AG20443 (cell line): ENCODE measurements at places on chromosomes 12 and 14.

DNA sequence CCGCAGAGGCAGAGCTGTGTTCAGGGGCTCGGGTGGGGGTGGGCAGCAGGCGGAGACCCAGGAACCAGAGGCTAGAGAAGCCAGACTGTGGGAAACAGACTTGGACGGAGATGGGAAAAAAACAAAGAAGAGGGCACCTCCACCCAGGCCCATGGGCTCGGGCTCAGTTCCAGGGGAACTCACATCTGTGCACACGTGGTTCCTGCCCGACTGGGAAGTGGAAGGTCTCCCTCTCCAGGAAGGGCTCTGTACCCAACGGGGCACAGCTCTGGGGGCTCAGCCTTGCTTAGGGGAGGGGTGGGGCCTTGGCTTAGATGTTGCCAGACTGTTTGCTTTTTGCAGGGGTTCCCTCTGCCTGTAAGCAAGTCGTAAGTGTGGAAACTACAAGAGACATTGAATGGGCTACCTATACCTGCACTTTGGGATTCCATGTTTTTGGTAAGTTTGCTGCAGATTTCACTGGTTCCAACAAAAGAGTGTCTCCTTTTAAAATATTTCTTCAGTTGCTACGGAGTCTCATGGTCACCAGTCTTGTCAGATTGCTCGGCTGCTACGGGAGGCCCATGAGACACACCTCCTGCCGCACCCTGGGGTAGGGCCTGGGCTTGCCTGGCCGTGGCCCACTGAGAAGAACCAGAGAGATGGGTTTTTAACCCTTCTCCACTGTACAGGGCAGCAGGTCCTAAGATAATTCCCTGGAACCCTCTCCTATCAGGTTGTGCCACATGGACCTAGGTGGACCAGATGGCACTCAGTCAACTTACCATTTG is 127.6 kb upstream of the EVL start:
- DNase-seq: no peak

GRCh38 chr12:106039242-106039641 is 99.5 kb downstream of the NUAK1 start:
- DNase-seq: no peak

DNA sequence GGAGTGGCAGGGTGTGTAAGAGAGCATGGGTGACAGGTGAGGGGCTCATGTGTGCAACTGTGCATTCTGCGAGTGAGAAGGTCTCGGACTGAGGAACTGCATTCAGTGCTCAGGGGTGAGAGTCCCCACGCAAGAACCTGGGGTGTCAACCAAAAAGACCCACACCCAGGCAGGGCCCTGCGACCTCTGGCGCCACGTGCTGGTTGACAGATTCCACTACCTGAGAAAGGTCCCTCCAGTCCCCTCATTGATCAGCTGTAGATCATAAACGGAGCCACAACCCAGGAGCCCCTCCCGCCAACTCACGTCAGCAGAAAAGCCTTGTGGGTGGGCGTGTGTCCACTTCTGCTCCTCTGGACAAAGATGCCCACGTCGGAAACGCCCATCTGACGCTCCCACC is 98.7 kb downstream of the ASCL4 start:
- DNase-seq: no peak

DNA sequence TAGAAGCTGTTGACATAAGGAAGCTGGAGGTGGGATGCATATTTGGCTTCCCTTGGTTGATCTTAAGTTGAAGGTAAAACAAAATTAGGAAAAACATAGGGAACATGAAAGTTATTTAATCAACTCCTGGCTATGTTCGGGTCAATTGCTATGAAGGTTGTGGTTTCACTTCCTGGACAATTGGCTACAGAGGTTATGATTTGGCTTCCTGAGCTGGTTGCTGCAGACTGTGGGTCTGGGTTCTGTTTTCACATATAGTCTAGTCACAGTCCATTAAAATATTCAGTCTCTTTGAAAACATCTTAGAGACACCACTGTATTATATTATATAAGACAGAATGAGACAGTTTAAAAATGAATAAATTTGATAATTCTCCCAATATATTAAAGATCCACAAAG is 895.2 kb upstream of the USP15 start:
- no peak for DNase-seq

- DNase-seq: no peak
These were observed 312.4 kb upstream of the PRKD1 start for GRCh38 chr14:30240018-30240417.

DNA sequence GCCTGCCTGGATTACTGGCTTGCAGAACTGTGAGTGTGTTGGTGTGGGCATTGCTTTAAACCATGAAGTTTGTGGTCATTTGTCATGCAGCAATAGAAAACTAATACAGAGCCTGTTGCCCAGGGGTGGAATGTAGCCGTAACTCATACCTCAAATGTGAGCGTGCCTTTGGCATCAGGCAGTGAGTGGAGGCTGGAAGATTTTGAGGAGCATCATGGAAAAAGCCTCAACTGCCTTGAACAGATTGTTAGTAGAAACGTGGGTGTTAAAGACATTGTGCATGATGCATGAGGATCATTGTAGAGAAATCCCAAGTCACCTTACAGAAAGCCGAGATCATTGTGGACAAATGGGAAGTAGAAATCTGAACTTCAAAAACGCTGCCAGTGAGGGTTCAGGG is 580.5 kb downstream of the AACS start:
- no peak for DNase-seq

- DNase-seq: no peak
These were observed 2.3 kb downstream of the NPAS3 start for GRCh38 chr14:32940711-32941667.

GRCh38 chr14:104333646-104334423 is 195.4 kb downstream of the KIF26A start:
- no peak for DNase-seq

DNA sequence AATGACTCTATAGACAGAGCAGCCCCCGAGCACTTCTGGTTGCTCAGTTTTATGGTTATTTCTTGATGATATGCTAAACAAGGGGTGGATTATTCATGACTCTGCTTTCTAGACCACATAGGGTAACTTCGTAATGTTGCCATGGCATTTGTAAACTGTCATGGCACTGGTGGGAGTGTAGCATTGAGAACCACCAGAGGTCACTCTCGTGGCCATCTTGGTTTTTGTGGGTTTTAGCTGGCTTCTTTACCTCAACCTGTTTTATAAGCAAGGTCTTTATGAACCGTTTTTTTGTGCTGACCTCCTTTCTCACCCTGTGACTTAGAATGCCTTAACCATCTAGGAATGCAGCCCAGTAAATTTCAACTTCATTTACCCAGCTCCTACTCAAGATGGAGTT is 1036.2 kb upstream of the FLRT2 start:
- no peak for DNase-seq

DNA sequence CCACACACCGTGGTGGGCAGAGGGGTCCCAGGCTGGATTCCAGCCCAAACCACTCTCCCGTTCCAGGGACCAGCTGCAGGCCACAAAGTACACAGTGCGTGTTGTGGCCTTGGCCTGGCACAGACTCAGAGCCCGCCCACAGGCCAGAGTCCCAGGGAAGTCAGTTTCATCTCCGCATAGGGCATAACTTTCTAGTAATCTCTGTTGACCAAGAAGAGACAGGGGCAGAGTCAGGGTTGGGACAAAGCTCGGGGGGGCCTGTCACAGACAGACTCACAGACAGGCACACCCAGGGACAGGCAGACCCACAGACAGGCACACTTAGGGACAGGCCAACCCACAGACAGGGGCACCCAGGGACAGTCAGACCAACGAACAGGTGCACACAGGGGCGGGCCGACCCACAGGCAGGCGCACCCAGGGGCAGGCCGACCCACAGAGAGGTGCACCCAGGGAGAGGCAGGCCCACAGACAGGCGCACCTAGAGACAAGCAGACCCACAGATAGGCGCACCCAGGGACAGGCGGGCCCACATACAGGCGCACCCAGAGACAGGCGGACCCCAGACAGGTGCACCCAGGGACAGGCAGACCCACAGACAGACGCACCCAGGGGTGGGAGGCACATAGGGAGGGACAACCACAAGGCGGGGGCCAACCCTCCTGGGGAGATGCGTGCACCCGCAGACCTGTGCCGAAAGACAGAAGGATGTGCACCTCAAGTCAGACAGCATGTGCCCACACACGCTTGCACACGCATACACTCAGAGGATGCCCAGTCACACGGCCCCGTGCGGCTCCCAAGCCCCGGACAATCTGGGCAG is 323.3 kb upstream of the RTL1 start:
- no peak for DNase-seq

DNA sequence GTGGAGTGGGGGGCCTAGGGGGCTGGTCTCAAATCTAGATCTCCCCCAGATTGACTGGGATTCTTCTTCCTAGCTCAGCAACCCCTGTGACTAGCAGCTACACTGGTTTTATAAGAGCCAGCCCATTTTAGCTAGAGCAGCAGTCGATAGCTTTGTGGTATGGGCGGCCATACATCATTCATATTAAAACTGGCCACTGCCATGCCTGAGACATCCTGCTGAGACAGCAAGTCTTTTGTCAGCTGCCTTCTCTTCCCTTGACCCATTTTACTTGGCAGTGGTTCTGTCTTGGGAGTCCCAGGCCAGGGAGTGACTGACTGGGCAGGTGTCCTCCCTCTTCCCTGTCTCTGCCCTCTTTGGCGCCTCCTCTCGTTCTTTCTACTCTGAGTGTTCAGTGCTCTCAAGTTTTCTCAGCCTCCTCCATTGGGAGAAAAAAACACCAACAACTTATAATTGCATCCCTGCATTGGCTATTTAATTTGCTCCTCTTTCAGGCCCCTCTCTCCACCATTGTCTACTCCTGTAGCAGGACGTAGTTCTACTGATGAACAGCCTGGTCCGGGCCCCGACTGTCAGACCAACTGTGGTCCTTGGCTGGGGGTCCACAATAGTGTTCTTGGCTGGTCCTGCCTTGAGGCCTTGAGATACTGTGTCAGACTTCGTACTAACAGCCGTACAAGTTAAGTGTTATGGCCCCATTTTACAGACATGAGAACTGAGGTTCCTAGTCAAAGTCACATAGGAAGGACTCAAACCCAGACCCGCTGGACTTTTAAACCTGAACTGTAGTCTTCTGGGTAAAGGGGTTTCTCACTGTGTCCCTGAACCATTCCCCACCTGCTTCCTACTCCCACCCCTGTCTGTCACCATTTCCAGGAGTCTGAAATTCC is 18.3 kb upstream of the JDP2 start:
- no peak for DNase-seq

DNA sequence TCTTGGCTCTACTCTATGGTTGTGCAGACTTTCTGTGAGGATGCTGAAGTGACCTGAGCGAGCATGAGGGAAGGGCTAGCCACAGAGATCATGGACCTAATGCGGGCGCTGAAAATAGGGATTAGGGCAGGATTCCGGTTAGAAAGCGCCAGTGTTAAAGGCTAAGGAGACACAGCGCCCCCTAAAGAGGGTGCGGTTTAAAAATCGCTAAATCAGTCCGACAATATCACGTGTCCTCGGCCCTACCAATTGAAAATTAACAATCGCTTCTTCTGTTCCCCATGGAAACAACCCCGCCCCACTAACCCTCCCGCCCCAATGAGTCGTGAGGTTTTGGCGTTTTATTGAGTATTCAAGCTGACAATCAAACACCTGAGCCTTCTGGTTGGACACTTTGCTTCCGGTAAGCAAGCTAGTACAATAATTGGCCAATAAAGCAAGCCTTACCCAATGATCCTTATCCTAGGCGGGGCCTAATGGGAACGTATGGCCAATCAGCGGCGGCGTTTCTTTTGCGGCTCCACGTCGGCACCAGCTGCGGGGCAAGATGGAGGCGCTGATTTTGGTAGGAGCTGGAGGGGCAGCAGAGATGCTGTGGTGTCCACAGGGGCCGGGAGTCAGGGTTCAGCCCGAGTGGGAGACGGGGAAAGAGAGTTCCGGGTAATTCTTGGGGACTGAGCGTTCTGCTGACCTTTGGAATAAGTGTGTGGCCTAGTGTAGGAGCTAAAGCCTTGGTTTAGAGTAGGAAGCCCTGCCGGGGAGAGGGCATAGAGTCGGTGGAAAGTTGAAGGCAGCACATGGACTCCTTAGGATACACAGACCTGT is at the start of gene COPZ1:
COPZ1 (plus strand) TSS at position 515 of the 825 bp plus-strand sequence; CDS start at position 548, 33 bp downstream.
- DNase-seq: peak; percentile 96

- no peak for DNase-seq
These were observed 130.7 kb downstream of the SMOC1 start for GRCh38 chr14:70009961-70010360.

GRCh38 chr12:6928022-6928702 is 403 bp downstream of the ATN1 start:
- DNase-seq: peak; percentile 45
